GM23248 (cell line): ENCODE measurements at places on chromosomes 2 and 18. TPM values are rescaled to one million over a fixed set of nuclear protein-coding genes. Genes with fewer than 3 reads are reported as not detected.

The NTSR2 gene
- total RNA-seq: not detected in 2 replicates

The PLEKHH2 gene
- 1.6 and 2.2 TPM in 2 replicates for total RNA-seq

The MRPS5 gene
- 26.1 and 34.3 TPM in 2 replicates for total RNA-seq

The DES gene
- total RNA-seq: 0.51 and 2.7 TPM in 2 replicates

- no peak for DNase-seq
These were observed 757.5 kb upstream of the DDX18 start for GRCh38 chr2:117057016-117057415.

GRCh38 chr2:101770726-101771125, 73.2 kb downstream of the MAP4K4 start:
- DNase-seq: peak; percentile 63

GRCh38 chr2:45841752-45842407, 190.4 kb downstream of the PRKCE start:
- DNase-seq: no peak

DNA sequence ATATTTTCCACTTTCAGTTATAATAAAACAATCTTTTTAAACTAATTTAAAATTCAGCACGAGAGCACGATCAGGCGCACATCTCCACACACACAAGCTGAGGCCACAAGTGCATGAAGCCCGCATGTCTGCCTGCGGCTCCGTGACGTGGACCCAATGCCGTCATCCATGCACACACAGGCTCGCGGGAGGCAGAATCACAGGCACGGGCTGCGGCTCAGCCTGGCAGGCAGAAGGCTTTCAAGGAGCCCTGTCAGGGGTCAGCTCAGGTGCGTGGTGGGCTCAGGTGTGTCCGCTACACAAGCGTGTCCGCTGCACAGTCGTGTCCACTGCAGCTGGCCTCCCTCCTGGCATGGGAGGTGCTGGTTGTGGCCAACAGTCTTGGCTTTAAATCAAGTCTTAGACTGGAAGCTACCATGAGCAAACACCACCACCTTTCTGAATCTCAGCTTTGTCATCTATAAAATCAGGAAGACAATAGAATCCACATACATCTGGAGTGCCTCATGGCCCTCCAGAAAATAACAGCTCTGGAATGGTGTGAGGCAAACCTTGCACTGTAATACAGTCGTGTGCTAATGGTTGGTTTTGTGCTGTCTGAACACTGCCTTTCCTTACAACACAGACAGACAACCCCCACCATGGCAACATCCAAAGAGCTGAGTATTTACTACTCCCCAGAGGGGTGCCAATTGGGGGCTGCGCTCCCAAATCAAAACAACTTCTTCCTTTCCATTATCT, 210.1 kb downstream of the NDUFA10 start:
- peak; percentile 30 for DNase-seq

The TRIM43B gene
- total RNA-seq: not detected in 2 replicates

DNA sequence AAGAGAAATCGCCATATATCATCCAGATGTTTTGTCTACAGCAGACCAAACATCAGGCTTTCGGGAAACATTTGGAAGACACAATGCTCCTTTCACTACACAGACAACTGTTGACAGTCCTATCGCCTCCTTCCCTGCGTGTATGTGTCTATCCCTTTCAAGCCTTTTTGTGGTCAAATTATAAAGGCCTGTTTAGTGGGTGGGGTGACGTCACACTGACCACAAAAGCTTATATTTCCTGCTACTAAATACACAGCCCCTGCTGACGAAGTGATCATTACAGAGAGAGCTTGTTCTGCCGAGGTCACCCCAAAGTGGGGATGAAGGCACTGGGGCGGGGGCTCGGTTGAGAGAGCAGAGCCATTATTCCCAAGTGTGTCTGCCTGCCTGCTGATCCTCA, 302.7 kb upstream of the TNP1 start:
- DNase-seq: peak; percentile 81
